ENCODE measurements at places on chromosomes 6 and 20.

DNA sequence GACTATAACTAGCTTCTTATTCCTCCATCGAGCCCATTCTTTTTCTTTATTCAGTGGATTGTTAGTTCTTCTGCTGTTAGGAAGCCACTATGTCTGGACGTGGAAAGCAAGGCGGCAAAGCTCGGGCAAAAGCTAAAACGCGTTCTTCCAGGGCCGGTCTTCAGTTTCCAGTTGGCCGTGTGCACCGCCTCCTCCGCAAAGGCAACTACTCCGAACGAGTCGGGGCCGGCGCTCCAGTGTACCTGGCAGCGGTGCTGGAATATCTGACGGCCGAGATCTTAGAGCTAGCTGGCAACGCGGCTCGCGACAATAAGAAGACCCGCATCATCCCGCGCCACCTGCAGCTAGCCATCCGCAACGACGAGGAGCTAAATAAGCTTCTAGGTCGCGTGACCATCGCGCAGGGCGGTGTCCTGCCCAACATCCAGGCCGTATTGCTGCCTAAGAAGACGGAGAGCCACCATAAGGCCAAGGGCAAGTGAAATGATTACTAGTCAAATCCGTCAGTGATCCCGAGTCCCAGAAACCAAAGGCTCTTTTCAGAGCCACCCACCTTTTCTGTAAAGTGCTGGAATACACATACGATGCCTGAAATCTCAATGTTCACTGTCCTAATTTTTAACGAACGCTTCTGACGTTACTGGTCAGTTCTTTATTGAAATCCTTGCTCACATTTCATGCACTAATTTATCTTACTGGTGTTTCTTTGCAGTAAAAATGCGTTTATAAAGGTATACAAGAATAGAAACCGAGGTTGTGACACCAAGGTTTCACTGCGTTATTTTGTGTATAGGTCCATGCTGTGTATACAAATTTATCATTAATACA lies 129.9 kb downstream of the HFE start:
- DNase-seq: peak; percentile 84

GRCh38 chr6:29676981-29677601 lies 3.9 kb downstream of the ZFP57 start:
- no peak for DNase-seq

DNA sequence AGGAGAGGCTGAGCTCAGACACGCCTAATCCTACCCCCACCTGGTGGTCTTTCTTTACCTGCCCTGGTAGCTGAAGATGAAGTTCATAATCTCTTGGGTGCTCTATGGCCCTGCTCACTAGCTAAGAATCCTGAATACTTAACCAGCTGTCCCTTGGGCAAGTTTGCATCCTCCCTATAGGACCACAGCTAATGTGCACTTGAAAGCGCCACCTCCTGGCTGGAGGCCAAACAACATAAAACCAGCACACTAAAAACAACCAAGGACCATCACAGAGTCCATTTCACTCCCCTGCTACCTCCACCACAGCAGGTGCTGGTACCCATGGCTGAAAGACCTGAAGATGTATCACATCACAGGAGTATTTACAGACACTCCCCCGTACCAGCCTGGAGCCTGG lies 155.5 kb upstream of the SLC24A3 start:
- no peak for DNase-seq

DNA sequence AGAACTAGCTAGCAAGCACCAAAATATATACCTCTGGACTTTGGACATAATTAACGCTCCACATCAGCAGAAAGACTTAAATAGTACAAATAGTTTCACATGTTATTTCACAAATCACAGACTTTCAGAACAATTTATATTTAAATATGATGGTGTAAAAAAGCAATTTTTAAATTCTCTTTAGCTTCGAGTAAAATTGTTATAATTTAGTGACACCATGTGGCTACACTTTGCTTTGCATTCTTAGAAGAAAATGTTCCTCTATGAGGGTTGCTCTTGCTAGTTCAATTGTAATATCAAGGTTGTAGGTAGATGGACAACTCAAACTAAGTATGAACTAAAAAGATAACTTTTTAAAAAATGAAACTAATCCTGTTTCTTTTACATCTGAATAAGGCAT lies 69.0 kb downstream of the BTBD9 start:
- no peak for DNase-seq

GRCh38 chr6:67633058-67633457 lies 1002.0 kb upstream of the ADGRB3 start:
- DNase-seq: no peak

DNA sequence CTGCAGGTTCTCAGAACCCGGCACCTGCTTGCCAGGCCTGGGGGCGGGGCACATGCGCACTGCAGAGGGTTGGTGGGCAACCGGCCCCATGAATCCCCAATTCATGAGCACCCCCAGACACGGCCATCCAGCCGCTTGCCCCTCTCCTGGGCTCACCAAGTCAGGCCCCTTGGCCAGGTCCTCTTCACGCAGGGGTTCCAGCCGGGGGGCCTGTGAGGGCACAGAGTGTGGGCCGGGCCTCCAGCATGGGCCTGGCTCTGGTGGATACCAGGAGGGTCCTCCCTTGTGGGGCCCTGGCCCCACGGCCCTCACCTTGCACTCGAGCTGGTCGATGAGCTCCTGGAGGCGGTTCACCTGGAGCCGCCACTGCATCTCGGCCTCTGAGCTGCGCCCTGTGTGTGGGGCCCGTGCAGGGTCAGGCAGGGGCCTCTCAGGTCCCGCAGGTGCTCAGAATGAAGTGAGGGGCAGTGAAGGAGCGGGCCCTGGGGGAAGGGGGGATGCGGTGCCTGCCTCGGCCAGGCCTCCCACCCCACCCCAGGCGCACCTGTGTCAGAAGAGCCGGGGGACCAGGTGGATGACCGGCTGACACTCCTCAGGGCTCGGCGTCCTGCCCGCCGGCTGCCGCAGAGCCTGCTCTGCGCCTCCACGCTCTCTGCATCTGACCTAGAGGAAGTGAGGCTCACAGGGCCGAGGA lies 2.6 kb upstream of the C20orf144 start:
- DNase-seq: no peak

GRCh38 chr6:71072508-71072907 lies 115.6 kb upstream of the B3GAT2 start:
- DNase-seq: no peak

GRCh38 chr6:139763468-139764210 lies 389.2 kb upstream of the CITED2 start:
- no peak for DNase-seq

DNA sequence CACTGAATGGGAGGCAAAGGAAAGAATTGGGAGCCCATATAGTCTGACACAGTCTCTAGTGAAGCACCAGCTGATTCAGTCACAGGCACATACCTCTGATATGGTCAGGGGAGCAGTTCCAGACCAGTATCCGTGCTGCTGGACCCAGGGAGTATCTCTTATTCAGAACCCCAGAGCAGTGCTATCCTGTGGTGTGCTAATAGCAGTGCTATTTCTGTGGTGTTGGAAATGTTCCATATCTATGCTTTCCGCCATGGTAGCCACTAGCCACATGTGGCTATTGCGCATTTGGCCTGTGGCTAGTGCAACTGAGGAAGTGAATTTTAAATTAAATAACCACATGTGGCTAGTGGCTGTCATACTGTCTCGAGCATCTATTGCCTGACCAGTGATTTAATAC lies 11.0 kb downstream of the SCUBE3 start:
- no peak for DNase-seq

GRCh38 chr20:21381619-21382018 lies 15.7 kb downstream of the NKX2-4 start:
- no peak for DNase-seq

GRCh38 chr6:169340395-169340794 lies 86.7 kb upstream of the THBS2 start:
- DNase-seq: no peak

DNA sequence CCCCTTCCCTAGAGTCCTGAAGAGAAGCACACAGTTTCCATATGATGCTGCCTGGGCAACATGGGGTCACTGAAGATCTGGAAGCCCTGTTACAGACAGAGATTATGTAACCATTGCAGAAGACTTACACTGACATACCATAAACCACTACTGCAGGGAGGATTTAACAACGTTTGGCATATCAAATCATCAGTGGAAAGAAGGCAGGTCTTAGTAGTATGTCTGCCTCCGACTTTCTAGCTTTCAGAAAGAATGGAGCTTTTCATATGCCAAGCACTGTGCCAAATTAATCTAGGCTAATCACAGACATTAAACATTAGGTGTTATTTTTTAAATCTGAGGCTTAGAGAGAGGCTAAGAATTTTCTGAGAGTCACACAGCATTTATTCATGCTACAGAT lies 144.3 kb downstream of the ADGRB3 start:
- DNase-seq: no peak

GRCh38 chr6:4059115-4059777 lies 19.7 kb downstream of the FAM217A start:
- DNase-seq: peak; percentile 83

DNA sequence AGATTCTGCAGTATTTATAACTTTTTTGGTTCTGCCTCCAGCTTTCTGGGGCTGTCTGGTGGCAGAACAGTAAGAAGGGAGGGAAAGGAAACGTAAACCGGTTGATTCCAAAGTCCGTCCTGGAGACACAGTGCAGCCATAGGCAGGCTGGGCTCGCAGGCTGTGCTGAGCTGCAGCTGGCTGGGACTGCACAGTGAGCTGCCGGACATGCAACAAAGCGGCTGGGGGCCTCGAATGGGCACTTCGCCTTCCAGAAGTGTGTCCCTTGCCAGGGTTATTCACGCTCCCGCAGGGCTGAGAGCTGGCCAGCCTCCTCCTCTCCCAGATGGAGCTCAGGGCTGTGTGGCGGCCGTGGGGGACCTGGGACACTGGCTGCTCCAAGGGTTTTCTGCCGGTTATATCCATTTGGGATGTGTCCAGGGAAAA lies 78.1 kb upstream of the CD93 start:
- DNase-seq: no peak

DNA sequence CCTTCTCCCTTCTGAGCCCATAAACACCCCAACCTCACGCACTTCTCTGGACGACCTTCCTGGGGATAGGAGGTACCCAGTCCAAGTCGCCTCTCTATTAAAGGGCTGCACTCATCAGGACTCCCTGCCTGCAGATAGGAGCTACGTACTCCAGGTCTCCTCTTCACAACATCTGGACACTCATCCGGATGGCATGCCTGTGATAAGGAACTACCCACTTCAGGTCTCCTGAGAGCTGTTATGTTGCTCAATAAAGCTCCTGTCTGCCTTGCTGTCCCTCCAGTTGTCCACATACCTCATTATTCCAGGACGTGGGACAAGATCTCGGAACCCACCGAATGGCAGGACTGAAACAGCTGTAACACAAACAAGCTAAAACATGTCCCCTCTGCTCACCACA lies 548.0 kb downstream of the TBC1D32 start:
- DNase-seq: no peak

- DNase-seq: no peak
These were observed 213.9 kb upstream of the ECI2 start for GRCh38 chr6:4349323-4349722.

DNA sequence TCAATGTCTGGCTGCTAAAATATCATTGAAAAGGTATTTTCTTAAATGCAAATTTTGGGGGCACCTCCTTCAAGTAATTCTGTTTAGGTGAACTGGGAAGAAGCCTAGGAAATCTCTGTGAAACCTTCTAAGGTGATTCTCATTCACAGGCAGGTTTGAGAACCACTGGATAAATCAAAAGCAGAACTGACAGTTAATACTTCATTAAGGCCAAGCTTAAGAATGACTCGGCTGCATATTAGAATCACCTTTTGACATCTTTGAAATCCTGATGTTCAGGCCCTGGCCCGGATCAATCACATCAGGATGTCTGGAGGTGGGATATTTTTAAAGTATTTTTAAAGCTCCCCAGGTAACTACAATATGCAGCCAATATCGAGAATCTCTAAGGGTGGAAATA lies 50.6 kb downstream of the FKBP1C start:
- no peak for DNase-seq

DNA sequence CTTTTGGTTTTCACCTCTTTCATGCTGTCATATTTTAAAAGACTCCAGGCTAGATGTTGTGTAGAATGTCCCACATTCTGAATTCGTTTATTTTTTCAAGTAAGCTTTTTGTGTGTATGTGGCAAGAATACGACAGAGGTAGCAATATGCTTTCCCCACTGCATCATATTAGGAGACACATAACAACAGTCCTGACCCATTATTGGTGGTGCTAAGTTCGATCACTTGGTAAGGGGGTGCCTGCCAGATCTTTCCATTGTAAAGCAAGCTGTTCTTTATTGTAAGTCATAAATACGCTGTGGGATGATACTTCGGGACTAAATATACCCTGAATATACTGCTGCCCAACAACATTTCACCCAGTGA lies 588 bp upstream of the NCOA3 start:
- no peak for DNase-seq

- no peak for DNase-seq
These were observed 23.1 kb upstream of the KCNB1 start for GRCh38 chr20:49505518-49505917.

DNA sequence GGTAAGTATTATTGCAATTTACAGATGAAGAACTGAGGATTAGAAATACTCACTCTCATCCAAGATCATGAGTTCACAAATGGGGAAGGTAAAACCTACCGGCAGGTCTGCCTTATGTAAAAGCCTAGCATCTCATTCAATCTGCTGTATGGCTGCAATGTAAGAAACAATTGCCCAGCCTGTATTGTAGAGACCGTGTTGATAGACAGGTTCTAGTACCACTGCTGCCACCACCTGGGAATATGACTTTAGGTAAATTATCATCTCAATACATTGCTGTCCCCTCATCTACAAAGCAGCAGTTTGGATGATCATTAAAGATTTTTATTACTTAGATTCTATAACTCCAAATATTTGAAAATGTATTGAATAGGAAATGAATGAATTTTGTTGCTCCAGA lies 23.3 kb upstream of the ARHGAP18 start:
- no peak for DNase-seq

DNA sequence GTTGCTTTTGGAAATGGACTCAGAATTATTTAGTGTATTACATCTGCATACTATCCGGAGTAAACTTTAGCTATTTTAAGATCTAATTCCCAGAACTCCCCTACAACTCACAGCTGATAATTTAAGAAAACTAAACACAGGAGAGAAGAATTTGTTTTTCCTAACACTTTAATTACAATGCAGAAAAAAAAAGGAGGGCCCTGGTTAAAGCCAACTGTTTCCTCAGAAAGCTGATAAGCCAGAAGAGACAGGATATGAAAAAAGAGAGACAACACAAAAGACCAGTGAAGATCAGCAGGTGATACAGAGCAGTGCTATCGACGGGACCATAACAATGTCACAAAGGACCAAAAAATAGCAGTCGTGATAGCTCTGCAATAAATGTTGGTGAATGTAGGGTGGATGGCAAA lies 5.8 kb downstream of the IFNGR1 start:
- DNase-seq: no peak

- DNase-seq: no peak
These were observed 933 bp upstream of the ADGRB3 start for GRCh38 chr6:68633972-68634725.

- DNase-seq: no peak
These were observed 34.5 kb upstream of the BPIFA2 start for GRCh38 chr20:33133373-33133941.

GRCh38 chr6:71332012-71332411 lies 43.4 kb downstream of the OGFRL1 start:
- DNase-seq: no peak

GRCh38 chr20:20608041-20608440 lies 104.4 kb downstream of the RALGAPA2 start:
- no peak for DNase-seq

GRCh38 chr20:4320291-4320690 lies 304.9 kb upstream of the RNF24 start:
- no peak for DNase-seq

GRCh38 chr6:75882734-75883133 lies 133.7 kb downstream of the MYO6 start:
- DNase-seq: peak; percentile 2

- DNase-seq: no peak
These were observed 149.9 kb upstream of the KCNG1 start for GRCh38 chr20:51172558-51173428.
